ENCODE measurements at places on chromosomes 11 and 22.

GRCh38 chr11:93570759-93571413, 27.7 kb upstream of the SMCO4 start:
- H3K4me1 ChIP-seq, result no peaks in the 10 kb centered on the region
- no peaks in the 10 kb centered on the region for H3K36me3 ChIP-seq
- H3K27ac ChIP-seq, result no peak overlapping the region
- no peak overlapping the region for H3K4me3 ChIP-seq
- H3K27me3 ChIP-seq, result no peaks in the 10 kb centered on the region

GRCh38 chr11:36162006-36162882, 127.0 kb downstream of the COMMD9 start:
- H3K27ac ChIP-seq, result no peak overlapping the region
- no peaks in the 10 kb centered on the region for H3K36me3 ChIP-seq
- H3K4me3 ChIP-seq, result no peak overlapping the region
- no peaks in the 10 kb centered on the region for H3K4me1 ChIP-seq
- H3K27me3 ChIP-seq, result no peaks in the 10 kb centered on the region

GRCh38 chr11:65557280-65558001, 718 bp downstream of the LTBP3 start:
- peaks cover 27% of the 10 kb centered on the region for H3K27me3 ChIP-seq
- H3K4me3 ChIP-seq, result peak overlapping the region; percentile 51

DNA sequence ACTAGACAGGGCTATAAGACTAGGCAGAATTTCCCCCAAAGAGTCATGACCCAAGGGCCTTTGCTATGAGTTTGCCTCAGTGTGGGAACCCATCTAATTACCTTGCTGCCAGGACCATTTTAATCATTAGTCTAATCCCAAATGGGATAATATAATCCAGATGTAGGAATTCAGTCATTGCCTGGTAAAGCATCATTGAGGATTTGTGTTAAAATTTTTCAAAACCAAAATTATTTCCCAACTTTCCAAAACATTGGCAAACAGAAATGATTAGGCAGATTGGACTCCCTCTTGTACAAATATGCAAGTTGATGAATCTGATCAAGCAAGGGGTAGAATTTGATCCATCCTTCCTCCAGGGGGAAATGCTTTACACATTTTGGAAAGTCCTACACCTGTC, 16.2 kb upstream of the MMP13 start:
- no peaks in the 10 kb centered on the region for H3K4me1 ChIP-seq
- H3K36me3 ChIP-seq, result no peaks in the 10 kb centered on the region
- DNase-seq, result no peak
- no peaks in the 10 kb centered on the region for H3K27me3 ChIP-seq
- H3K27ac ChIP-seq, result no peak overlapping the region

DNA sequence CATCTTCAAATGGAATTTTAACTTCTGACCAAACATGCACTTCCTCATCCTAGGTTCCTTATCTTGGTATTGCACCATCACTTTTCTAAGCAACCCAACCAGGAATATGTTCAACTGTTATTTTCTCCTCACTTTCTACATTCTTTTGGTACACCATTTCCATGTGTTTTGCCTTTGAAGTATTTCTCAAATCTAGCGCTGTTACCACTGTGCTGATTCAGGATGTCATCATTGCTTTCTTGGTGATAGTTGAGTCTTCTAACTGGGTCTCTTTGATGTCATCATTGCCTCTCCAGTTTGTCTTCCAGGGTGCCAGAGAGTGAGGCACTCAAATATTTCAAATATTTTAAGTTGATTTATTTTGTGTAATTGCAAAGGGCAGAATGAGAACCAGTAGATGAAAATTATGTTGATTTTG, 47.5 kb downstream of the HORMAD2 start:
- DNase-seq, result no peak
- no peaks in the 10 kb centered on the region for H3K36me3 ChIP-seq
- H3K4me3 ChIP-seq, result no peak overlapping the region
- no peak overlapping the region for H3K27ac ChIP-seq
- no peaks in the 10 kb centered on the region for H3K27me3 ChIP-seq
- H3K4me1 ChIP-seq, result no peaks in the 10 kb centered on the region

- no peaks in the 10 kb centered on the region for H3K4me1 ChIP-seq
- no peak overlapping the region for H3K4me3 ChIP-seq
- no peaks in the 10 kb centered on the region for H3K27me3 ChIP-seq
- no peak for DNase-seq
- no peak overlapping the region for H3K27ac ChIP-seq
Measured at GRCh38 chr11:77497368-77497767, 23.5 kb upstream of the PAK1 start.
